ENCODE measurements at places on chromosomes 16 and 17. TPM values are rescaled to one million over a fixed set of nuclear protein-coding genes. Genes with fewer than 3 reads are reported as not detected.

Gene DUSP14
- 82.3 TPM for total RNA-seq

Gene NPTX1
- 1.4 TPM for total RNA-seq

Gene HBA1
- not detected for total RNA-seq

Gene AATK
- total RNA-seq = 0.03 TPM

DNA sequence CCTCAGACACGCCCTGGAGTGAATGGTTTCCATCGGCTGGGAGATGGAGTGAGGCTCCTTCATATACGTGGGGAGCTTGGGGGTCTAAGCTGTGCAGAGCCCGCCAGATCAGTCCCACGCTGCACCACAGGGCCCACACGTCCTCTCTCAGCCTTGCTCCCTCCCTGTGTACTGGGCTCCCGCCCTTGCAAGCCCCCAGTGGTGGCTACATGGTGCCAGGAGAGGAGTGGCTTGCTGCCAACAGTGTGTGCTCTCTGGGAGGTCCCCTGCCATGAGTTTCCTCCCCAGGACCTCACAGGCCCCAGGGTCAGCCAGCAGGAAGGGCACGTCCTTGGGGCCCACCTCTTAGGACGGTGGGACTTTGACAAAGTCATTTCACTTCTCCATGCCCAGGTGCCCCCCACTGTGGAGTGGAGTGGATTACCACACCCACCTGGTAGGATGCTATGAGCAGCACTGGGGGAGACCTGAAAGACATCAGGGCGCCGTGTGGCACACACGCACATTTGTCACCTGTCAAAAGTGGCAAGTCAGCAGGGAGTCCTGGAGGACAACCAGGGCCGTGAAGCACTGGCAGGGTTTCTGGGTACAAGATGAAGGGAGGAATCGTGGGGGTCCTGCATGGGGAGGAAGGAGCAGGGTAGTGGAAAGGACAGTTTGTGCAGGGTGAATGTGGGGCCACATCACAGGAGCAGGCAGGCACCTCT, 13.7 kb downstream of the SLC5A10 start:
- no peak for DNase-seq

DNA sequence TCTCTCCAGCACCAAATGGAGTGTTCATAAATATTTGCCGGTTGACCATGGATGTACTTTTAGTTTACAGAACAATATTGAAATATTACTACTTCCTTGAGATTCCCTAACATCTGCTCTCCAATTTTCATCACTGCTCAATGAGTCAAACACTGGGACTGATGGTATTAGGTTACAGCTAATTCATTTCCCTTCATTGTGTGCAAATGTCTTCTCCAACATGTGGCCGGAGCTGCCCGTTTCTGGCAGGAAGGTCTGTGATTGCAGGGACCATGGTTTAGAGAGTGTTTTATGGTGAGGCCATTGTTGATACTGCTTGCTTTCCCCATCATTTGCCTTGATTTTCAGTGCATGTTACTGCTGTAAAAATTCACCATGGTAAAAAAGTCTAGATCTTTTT, 209.3 kb downstream of the HS3ST3B1 start:
- no peak for DNase-seq

- peak; percentile 62 for DNase-seq
Observed at GRCh38 chr17:73255671-73256181, 6.0 kb downstream of the CPSF4L start.

- no peak for DNase-seq
Observed at GRCh38 chr17:50763716-50764475, 3.4 kb downstream of the ANKRD40CL start.
